Frontal cortex (tissue), 4 donors: ENCODE measurements at places on chromosomes 13 and 19. TPM values are rescaled to one million over a fixed set of nuclear protein-coding genes. Genes with fewer than 3 reads are reported as not detected.
A peak's percentile ranks its signal among the peaks of the same experiment; 100 is the strongest.

DNA sequence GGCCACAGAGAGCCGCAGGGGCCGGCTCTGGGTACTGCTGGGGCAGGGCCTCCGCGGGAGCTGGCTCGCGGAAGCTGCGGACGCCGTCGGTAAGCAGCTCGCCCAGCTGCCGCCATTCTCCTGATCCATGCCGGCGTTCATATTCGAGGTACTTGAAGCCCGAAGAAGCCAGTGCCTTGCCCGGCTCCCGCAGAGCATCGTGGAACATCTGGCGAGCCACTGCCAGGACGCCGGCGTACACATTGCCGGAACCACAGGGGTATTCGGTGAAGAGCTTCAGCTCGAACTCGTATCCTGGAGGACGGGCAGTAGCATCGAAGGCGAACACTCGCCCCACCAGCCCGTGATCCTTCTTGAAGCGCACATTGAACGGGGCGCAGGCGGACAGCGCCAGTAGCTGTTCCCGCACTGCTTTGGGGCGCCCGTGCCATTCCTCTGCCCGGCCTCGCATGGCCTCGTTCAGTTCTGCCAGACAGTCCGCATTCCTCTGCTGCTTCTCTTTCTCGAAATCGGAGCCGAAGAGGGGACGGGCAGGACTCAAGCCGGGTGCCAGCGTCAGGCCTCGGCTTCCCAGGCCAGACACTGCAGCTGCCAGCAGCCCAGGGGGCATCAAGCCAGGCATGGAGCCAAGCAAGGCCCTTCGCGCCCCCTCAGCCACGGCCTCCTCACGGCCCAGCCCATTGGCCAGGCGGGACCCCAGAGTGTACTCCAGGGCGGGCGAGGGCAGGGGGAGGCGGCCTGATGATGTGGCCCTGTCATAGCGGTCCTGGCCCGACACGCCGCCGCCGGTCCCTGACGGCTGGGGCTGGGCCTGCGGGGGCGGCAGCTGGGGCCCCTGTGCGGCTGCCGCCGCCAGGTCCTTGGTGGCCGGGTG is 1.0 kb downstream of the IRF2BP1 start:
- no peak for DNase-seq

GRCh38 chr13:99658261-99658991 is 157.2 kb downstream of the TM9SF2 start:
- DNase-seq = peak; percentile 35

DNA sequence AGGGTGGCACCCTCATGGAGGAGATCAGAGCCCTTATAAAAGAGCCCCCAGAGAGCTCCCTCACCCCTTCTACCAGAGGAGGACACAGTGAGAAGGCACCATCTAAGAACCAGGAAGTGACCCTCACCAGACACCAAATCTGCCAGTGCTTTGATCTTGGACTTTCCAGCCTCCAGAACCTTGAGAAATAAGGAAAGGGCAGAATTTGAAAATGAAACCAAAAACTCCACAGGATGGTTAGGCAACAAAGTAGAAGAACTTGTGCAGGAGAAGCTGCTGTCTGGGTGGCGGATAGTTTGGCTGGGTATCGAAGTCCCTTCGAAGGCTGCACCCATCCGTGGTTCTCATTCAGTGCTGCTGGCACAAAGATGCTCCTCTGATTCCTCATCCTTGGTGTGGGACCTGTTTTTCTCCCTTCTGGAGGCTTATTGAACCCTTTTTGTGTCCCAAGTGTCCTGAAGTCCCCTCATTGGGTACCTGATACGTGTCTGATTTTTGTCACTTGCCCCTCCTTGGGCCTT is 130.8 kb downstream of the KDM4B start:
- no peak for DNase-seq

GRCh38 chr13:50015258-50015657 is at the start of gene KCNRG:
KCNRG (plus strand) TSS chr13:50015444; CDS start chr13:50015494, 50 bp downstream.
- DNase-seq = no peak

- DNase-seq = no peak
These were observed 475.8 kb downstream of the FOXO1 start for GRCh38 chr13:40190641-40191100.

DNA sequence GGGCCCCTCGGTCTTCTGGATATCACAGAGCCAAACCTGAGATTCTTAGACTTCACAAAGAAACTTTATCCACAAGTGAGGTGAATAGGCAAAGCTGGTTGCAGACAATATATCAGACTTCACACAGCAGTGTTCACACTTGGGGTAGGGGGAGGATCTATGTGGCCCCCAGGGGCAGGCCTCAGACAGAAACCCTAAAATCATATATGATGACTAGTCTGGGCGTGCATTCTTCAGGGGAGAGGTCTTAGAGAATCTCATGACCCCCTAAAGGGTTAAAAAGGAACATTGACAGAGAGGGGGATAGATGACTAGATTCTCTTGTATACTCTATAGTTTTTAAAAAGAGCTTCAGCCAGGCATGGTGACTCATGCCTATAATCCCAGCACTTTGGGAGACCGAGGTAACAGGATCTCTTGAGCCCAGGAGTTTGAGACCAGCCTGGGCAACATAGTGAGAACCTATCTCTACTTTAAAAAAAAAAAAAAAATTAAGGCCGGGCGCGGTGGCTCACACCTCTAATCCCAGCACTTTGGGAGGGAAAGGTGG is 2.8 kb downstream of the TYROBP start:
- DNase-seq = no peak

- DNase-seq = no peak
These were observed 5.1 kb upstream of the SPACA6 start for GRCh38 chr19:51687791-51688670.

DNA sequence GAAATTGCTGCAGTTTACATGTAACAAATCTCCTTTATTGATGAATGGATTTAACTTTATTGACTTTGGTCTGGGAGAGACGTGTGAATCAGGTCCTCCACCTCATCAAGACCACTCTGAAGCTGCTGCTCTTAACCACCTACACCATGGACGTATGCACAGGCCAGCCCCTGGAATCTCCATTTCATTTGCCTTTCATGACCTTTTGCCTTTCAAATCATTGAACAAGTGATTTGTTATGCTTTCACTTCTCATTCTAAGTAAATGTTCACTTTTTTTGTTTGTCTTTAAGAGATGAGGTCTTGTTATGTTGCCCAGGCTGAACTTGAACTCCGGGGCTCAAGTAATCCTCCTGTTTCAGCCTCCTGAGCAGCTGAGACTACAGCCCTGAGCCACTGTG is 240.0 kb upstream of the SERP2 start:
- no peak for DNase-seq

DNA sequence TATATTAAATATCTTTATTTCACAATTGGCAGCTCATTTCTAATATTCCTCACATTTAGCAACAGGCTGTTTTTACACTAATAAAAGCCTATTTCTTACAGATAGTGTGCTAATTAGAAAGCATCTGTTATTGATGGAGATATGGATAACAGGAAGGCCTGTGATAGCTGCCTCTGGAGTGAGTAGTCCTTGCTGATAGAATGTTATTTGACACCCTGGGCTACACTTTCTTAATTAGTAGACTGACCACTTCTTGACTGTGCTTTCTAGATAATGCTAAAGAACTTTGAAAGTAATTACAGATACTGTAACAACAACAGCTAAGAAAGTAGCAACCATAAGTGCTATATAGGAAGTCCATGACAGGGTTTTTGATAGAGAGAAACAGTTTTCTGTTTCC is 554.3 kb downstream of the DIAPH3 start:
- no peak for DNase-seq

GRCh38 chr19:41921577-41922576 is 6.4 kb downstream of the ERFL start:
- no peak for DNase-seq

DNA sequence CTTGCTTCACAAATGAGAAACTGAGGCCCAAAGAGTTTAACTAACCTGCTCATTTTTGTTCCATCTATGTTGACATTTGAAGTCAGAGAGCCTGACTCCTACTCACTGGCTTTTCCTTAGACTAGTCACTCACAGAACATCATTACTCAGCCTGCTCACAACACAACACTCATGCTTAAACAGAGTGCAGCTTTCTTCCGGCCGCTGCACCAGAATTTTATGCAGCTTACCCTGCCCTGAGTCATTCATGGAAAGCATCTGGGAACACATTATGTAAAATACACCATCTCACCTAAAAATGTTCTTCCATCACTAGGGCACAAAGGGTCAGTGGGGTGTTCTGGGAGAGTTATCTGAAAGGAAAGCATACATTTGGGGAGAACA is 303.4 kb downstream of the SPRY2 start:
- DNase-seq = no peak

GRCh38 chr13:67769987-67770341 is 539.8 kb upstream of the PCDH9 start:
- no peak for DNase-seq

- DNase-seq = peak; percentile 87
These were observed 11.8 kb downstream of the PALM start for GRCh38 chr19:720345-721160.

DNA sequence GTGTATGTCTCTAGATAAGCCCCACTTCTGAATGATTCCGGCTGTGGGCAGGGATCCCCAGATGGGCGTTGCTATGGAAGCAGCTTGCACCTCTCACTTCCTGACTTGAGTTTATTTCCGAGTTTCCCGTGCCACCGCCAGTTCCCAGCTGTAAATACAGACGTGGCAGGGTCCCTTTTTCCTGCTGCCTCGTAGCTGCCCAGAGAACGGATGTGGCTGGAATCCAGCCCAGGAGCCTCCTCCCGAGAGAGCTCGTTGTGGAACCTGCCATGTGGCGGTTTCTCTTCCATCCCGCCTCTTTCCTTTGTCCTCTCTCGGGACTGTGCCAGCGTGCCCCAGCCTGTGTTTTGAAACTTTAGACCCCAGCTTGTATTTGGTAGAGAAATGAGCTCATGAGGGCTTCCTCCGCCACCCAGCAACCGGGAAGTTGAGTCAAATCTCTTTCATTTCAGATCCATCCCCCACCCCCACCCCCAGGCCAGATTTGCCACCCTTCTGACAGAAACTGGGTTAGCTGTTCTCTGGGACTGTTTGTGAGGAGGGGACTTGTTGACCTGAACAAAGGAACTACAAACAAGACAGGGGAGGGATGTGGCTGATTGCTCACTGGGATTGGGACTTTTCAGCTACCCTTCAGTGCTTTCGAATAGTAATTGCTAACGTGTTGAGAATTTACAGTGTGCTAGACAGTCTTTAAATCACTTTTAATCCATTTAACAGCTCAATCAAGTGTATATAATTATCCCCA is 96.6 kb downstream of the SIPA1L3 start:
- peak; percentile 36 for DNase-seq

- no peak for DNase-seq
These were observed 728 bp upstream of the DENND1C start for GRCh38 chr19:6482343-6482686.

DNA sequence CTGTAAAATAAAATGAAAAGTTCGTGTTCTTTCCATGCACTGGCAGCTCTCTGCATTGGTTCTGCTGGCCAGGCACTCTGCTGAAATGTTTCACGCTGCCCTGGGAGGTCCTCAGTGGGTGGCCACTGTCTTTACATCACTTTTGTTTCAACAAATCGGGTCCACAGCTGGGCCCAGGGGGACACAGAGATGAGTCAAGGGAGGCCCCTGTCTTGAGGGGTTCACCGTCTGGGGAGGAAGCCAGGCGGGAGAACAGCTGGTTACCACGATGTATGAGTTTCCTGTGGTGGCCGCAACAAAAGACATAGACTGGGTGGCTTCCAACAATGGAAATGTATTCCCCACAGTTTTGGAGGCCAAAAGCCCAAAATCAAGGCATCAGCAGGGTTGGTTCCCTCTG is 5.1 kb upstream of the KLF2 start:
- DNase-seq = no peak

- no peak for DNase-seq
These were observed 150.6 kb downstream of the KCTD12 start for GRCh38 chr13:76735641-76736040.

DNA sequence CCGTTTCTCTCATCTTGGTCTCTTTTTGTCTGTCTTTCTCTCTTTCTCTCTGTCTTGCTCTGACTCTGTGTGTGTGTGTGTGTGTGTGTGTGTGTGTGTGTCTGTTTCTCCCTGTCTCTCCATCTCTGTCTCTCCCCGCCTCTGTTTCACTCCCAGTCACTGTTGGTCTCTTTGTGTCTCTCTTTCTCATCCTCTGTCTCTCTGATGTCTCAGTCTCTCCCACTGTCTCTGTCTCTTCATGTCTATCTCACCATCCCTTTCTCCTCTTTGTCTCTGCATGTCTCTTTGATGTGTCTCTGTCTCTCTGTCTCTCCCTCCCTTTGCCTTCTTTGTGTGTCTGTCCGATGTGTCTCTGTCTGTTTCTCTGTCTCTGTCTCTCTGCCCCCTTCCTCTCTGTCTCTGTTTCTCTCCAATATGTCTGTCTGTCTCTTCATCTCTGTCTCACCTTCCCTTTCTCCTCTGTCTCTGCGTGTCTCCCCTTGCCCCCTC is 2.5 kb downstream of the NFIC start:
- no peak for DNase-seq

DNA sequence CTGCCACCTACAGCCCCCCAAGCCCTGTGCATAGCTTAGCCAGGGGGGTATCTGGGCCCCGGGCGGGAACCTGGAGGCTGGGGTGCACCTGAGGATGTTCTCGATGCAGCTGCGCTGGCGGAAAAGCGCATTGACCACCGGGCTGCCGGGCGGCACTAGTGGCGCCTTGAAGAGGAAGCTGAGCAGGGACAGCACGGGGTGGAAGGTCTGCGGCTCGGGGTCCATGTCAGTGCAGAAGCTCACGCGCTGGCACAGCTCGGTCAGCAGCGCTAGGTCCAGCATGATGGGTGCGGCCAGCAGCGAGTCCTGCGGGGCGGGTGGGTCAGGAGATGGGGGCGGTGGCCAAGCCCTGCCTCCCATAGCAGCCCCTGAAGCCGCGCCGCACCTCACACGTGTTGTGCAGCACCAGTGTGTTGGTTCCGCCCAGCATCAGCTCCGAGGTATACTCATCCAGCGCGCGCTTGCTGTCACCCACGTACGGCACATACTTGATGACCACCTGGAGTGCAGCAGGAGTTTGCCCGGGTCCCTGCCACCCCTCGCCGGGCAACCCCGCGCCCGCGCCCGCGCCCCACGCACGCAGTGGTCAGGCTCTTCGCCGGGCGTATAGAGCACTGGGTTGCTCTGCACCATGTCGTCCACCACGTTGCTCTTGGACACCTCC is 2.6 kb downstream of the ISYNA1 start:
- no peak for DNase-seq

GRCh38 chr19:52297601-52298364 is 814 bp downstream of the ZNF480 start:
- no peak for DNase-seq

Gene TPTE2
- total RNA-seq = 0.41 TPM

Gene PEX11G
- total RNA-seq = 1.2 TPM

Gene ZNF560
- total RNA-seq = 0.41 TPM

Gene NMRK2
- not detected for total RNA-seq

Gene ZNF829
- 9.4 TPM for total RNA-seq

Gene RGCC
- 17.1 TPM for total RNA-seq

Gene CEACAM5
- not detected for total RNA-seq

Gene PRTN3
- 1.2 TPM for total RNA-seq

Gene PRODH2
- not detected for total RNA-seq
